Right renal pelvis (tissue), 4 donors: ENCODE measurements at places on chromosomes 13 and 19.
A peak's percentile ranks its signal among the peaks of the same experiment; 100 is the strongest.

- no peak for DNase-seq
Observed at GRCh38 chr13:97124915-97125809, 97.0 kb upstream of the MBNL2 start.

GRCh38 chr13:21504379-21504778, 45.3 kb upstream of the ZDHHC20 start:
- no peak for DNase-seq

DNA sequence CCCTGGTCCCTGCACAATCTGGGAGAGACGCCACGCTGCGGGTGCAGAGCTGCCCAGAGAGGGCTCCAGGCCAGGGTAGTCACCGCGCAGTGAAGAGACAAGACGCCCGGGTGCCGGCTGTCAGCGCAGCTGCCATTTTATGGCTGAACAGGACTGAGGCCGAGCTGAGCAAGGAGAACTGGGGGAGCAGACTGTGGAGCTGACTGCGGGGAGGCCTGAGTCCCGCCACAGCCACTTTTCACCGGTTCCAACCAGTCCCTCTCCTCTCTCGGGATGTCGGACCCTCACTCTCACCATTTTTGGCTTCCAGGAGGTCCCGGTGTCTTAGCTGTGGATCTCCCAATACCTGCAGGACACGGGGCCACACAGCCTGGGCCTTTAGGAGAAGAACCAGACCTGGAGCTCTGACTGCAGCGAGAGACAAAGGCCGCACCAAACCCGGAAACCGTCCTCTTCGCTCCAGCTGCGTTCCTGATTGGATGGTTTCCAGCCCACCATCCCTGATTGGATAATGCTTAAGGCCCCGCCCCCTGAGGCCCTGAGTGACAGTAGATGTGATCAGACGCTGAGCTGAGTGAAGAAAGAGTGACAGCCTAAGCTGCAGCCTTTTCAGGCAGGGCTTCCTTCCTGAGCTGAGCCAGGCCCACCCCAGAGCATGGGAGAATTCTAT, at the start of gene ZNF626:
TSS of gene ZNF626 (minus strand) at position 422 of the 670 bp plus-strand sequence. CDS start at position 297, 125 bp downstream.
- DNase-seq = peak; percentile 98

GRCh38 chr19:6457958-6458694, 1.5 kb downstream of the SLC25A23 start:
- DNase-seq = no peak

DNA sequence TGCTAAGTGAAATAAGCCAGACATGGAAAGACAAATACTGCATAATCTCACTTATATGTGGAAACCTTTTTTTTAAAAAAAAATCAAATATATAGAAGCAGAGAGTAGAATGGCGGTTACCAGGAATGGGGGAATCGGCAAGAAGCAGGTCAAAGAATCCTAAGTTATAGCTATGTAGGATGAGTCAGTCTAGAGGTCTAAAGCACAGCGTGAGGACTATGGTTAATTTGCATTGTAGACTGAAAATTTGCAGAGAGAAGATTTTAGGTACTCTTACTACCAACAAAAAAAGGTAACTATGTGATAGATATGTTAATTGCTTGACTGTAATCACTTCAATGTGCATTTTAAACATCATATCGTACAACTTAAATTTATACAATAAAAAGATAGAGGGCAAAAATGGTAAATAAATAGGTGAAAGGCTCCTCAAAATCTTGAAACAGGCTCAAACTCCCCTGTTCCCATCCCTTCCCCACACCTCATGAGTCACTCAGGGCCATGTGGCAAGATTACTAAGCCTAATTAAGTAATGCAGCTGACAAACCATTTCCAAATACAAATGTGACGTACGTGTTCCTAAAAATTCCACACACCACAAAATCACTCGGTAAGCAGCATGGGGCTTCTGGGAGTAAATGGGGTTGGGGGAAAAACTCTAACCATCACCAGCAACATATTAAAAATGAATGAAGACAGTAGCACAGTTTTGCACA, 159.0 kb downstream of the USP12 start:
- no peak for DNase-seq

DNA sequence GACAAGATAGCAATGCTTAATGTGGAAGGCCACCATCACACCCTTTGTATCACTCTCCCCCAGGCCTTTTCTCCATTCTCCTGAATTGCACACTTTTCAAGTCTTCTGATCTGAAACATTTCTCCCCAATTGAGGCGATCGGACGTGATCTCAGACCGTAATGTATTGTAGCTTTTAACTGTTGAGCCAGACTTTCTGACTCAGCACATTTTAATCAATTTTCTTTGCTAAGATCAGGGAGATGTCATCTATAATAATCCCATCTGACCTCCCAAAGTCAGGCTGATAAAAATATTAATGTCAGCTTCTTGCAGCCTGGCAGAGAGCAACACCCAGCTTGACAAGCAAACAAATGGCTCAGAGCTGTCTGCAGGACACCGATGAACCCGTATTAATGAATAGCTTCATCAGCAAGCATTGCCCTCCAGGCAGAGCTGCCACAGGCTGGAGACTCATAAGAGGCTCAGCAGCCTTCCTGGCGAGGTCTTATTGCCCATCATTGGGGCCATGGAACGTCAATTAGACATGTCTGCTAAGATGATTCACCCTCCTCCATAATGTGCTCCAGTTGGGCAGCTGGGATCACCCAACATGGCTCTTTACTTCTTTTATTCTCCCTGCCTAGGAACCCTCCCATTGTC, 60.2 kb upstream of the UQCRFS1 start:
- DNase-seq = no peak

DNA sequence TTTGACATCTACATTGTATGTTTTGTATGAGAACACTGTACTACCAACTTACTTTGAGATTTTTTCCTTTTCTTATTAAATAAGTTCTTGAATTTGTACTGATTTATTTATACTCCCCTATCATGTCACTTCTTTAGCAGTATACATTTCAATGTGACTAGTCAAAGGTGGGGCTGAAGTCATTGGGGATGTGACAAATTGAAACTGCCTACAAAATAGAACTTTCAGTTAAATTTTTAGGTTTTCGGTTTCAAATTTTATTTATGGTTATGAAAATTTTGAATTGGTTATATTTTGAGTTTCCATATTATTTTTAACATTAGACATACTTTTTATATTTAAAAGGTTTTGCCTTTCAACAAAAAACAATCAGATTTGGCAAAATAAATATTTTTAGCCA, 221.6 kb downstream of the NBEA start:
- no peak for DNase-seq

- DNase-seq = no peak
Observed at GRCh38 chr19:58353717-58354477, 605 bp upstream of the A1BG start.

DNA sequence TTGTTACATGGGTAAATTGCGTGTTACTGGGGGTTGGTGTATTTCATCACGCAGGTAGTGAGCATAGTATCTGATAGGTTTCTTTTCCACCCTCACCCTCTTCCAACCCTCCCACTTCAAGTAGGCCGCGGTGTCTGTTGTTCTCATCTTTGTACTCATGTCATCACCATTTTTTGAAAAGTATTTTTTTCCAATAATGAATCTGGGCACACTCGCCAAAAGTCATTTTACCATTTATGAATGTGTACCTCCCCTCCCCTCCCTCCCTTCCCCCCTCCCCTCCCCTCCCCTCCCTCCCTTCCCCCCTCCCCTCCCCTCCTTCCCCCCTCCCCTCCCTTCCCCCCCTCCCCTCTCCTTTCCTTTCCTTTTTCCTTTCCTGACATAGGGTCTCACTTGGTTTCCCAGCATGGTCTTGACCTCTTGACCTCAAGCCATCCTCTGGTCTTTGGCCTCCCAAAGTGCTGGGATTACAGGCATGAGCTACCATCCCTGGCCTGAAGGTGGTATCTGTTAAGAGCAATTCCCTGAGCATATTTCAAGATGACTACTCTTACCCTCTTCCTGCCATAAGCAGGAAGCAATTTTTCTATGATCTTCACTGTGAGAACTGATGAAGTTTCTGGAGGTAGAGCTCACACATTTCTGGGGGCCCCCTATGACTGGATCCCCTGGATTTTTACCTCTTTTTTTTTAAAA, 15.7 kb downstream of the ZNF627 start:
- no peak for DNase-seq

GRCh38 chr19:49114630-49115363, 627 bp downstream of the LIN7B start:
- no peak for DNase-seq

- DNase-seq = no peak
Observed at GRCh38 chr19:40221858-40222619, 3.9 kb upstream of the TTC9B start.

- DNase-seq = no peak
Observed at GRCh38 chr13:98274921-98275487, 97.9 kb upstream of the RNF113B start.

- DNase-seq = no peak
Observed at GRCh38 chr19:35789195-35789977, 14.0 kb downstream of the ARHGAP33 start.

- DNase-seq = no peak
Observed at GRCh38 chr13:53141336-53141735, 112.7 kb downstream of the OLFM4 start.

DNA sequence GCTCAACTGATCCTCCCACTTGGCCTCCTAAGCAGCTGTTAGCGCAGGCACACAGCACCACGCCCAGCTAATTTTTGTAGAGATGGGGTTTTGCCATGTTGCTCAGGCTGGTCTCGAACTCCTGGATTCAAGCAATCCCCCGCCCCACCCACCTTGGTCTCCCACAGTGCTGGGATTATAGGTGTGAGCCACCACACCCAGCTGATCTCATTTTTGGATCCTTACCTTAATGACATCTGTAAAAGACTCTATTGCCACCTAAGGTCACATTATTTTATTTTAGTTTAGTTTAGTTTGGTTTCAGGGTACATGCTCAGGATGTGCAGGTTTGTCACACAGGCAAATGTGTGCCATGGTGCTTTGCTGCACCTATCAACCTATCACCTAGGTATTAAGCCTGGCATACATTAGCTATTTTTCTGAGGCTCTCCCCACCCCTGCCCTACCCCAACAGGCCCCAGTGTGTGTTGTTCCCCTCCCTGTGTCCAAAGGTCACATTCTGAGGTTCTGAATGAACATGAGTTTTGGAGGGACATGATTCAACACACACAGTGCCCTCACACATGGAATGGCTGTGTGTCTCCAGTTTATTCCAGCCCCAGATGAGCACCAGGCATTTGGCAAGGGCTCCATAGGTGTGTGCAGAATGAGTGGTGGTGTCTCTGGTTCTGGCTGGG, 1.3 kb downstream of the OR10H5 start:
- DNase-seq = no peak

DNA sequence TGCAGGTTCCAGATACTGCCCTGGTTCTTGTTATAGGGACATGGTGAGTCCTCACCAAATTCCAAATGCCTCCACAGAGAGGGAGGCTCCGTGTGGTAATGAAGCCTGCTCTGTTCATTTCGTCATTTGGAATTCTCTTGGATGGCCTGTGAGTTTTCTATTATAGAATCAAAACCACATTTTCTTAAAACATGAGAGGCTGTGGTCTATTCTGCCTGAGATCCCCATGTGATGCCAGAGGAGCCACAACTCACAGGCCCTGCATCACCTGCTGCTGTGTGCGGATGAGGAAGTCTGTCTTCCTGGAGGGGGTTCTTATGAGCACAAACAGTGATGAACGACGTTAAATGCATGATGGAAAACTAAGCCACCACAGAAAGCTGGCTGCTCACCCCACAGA, 264.4 kb downstream of the UQCRFS1 start:
- DNase-seq = no peak

DNA sequence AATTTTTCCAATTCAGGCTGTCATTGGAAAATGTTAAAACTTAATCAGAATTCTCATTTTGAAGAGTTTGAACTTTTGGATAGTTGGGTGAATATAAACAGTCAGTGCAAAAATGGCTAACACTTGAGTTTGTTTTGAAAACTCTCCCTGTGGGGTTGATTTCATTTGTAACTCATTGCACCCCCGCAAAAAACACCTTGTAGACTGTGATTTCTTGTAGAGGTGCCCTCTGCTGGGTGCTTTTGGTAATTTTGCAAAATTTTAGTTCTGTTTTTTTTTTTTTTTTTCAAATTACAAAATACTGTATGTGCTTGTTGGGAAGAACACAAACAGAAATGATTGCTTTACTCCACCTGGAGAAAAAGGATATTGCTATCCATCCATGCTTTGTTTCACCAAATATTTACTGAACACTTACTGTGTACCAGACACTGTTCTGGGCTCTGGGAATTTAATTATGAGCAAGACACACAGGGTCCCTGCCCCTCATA, 28.2 kb upstream of the GPI start:
- DNase-seq = no peak

DNA sequence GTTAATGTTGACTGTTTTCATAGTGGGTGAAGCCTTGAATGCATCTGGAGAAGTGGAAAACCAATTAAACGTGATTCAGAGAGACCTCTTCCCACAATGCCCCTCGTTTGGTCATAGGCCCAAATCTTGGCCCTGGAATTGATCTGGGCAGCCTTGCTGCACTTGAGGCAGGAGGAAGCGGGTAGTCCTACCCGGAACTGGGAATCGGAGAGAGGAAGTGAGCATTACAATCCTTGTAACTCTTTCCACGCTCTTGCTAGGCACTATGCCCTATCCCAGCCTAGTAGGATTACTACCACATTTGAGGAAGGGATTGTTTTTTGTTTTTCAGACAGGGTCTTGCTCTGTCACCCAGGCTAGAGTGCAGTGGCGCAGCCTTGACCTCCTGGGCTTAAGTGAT, 3.6 kb downstream of the KCNK6 start:
- DNase-seq = no peak

- DNase-seq = no peak
Observed at GRCh38 chr19:44642377-44642776, 1.3 kb upstream of the PVR start.

GRCh38 chr13:66794340-66795031, 435.6 kb downstream of the PCDH9 start:
- no peak for DNase-seq

- no peak for DNase-seq
Observed at GRCh38 chr13:46489586-46490023, 63.4 kb upstream of the LRCH1 start.

DNA sequence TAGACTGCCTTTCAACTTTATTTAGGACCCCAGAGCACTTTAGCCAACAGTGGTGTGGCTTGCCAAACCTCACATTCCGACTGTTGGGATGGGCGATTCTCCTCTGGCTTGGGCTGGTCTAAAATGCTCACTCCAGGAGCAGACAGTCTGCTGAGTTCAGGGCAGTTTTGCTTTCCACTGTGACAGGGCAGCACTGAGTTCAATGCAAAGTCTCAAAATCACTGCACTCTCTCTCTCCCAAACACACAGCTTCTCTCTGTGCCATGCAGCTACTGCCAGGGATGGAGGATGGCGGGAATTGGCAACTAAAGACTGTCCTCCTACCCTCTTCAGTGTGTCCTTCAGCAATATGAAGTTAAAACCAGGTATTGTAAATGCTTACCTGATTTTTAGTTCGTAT, 13.2 kb downstream of the NAPSA start:
- no peak for DNase-seq
